ENCODE measurements at places on chromosomes 13 and 19.

GRCh38 chr19:37227996-37228395 is 10.0 kb downstream of the ZNF383 start:
- no peak for DNase-seq

DNA sequence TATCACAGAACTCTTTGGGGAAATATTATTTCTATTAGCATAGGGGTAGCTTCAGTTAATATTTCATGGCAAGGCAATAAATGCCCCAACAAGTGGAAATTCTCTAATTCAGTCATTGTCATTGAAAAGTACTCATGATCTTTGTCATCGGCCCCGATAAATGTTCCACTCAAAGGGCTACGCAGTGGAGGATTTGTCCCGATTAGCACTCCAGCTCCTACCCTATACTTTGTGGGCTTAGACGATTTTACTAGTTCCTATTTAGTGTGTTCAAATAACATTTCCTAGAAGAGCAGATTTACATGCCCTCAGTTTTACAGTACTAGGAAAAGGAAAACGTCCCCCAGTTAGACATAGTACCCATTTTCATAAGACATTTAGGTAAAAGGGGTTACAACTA is 38.0 kb upstream of the ATP12A start:
- no peak for DNase-seq

DNA sequence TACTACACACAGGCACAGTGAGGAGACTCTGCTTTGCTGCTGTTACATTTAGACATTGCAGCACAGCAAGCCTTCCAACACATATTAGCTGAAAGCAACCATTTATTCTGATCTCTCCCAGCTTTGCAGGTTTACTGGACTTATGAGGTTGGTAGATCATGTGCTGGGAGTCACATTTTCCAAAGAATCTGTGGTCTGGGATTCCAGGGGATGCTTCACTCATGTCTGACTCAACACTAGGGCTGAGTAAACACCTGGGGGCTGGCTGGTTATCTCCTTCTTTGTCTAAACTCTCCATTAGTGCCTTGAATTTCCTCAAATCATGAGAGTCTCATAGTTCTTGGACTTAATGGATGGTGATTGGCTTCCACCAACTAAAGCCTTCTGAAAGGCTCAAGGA is 5.4 kb upstream of the LGALS13 start:
- DNase-seq = no peak

- DNase-seq = no peak
These were observed 314.7 kb downstream of the ITGBL1 start for GRCh38 chr13:101767131-101767530.

GRCh38 chr19:46303691-46304397 is 7.0 kb downstream of the HIF3A start:
- DNase-seq = no peak

- no peak for DNase-seq
These were observed 13.2 kb downstream of the NLRP12 start for GRCh38 chr19:53810891-53811290.

DNA sequence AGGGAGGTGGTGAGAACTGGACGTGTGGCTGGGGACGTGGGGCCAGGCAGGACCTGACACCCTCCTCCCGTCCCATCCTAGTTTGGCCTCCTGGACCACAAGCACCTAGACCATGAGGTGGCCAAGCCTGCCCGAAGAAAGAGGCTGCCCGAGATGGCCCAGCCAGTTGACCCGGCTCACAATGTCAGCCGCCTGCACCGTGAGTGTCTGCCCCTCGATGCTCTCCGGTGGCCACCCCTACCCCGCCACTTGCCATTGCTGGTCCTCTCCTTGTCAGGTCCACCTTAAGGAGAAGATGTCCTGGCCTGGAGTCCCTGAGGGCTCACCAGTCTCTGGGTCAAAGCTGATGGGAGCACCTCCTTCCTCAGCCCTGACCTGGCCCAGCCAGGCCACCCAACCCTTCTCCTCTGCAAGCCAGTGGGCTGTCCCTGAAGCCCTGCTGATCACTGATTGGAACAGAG is 2.2 kb downstream of the ANGPTL4 start:
- DNase-seq = no peak

DNA sequence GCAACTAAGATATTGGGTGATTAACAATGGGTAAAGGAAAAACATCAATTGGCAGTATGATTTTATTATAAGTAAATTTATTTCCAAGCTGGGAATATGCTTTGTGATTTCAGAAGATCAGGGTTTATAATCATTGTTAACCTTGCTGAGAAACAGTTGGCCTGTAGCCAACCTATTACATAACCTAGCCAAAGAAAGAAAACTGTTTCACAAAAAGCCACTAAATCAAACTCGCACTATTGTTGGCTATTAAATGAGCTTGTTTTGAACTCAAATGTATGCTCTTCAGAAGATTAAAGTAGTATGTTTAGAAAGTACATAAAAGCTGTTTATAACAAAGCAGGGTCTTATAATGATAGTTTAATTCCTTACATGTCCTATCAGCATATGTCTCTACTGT is 151.7 kb downstream of the LHFPL6 start:
- DNase-seq = no peak

GRCh38 chr19:41395355-41395754 is 1.8 kb downstream of the EXOSC5 start:
- no peak for DNase-seq

Measured in effector memory CD4-positive, alpha-beta T cell (primary cell).